Adrenal gland (tissue), 19 donors: ENCODE measurements at places on chromosomes 6 and 20.

- no peak for DNase-seq
Measured at GRCh38 chr6:145367149-145367548, 368.2 kb downstream of the EPM2A start.

DNA sequence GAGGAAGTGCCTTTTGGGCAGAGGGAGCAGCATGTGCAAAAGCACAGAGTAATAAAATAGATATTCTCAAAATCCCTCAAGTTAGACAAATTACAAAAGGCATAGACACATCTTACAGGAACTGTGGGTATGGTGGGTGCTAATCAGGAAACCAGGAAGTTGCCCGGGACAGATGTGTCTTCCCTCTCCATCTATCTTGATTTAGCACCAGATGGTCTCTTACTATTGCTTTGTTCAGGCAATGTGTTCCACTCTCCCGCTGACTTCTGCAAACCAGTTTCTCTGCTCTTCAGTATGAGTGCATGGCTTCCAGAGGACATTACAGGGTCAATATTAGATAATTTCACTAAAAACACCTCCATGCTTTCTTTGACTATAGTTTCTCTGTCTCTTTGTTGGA is 13.2 kb downstream of the CITED2 start:
- DNase-seq, result no peak

GRCh38 chr6:97068211-97068610 is 143.7 kb downstream of the KLHL32 start:
- no peak for DNase-seq

DNA sequence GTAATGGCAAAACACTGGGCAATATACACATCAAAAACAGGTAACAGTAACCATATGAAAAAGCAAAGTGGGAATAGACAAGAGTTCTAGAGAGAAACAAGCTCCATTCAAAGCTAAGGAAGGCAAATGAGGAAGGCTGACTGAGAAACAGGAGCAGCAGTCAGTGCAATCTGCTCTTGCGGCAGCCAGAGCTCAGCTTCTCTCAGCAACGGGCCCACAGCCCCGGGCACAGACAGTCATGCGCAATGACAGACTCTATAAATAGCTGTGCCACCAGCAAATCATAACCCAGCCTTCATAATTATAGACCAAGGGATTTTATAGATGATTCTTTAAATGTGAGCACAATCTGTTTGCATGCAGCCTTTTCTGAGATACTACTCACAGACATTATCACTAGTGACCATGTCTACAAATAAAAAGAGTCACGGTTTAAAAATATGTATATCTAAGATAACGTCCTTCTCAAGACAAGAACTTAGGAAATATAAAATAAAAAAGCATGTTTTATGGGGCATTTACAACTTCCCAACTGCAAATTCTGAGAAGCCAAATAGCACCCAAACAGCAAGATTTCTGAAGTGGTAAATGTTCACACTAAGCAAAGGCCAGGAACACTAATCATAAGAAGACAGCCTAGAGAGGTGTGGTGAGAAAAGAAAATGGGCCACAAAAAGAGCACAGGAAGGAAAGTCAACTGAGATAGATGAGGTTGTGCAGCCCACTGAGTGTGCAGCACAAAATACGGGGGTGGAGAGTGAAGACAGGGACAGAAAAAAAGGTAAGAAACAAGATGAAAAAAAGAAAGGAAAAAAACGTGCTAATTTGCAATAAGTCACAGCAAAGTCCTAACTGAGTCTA is 39.9 kb upstream of the BEND6 start:
- no peak for DNase-seq

DNA sequence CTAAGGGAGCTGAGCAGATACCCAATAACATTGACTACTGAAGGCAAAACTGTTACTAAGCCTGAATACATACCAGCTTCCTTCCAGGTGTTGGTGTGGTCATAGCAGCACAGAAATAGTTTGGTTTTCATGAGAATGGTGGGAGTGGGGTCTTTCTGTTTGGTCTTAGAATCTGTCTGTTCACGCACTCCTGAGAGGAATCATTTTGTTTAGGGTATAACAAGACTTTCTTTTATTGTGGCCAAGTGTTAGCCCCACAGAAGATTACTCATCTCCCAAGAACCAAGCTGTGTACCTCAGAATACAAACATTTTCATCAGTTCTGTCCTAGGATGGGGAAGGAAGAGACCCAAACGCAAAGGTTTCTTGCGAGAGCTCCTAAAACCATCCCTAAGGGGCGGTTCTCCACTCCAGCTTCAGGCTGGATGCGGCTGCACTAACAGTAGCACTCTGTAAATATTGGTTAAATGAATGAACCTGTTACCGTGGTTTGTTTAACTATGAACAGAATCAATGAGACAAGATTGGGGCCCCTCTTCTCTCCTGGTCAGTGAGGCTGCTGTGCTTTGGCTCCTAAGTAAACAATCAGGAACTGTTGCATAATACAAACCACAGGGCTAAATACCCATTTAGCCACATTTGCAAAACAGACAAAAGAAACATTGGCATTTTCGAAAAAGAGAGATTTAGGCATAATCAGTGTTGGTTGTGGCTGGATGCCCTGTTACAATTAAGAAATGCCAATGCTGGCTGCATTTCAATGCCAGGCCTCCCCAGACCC is 44.9 kb downstream of the SNAP25 start:
- no peak for DNase-seq

DNA sequence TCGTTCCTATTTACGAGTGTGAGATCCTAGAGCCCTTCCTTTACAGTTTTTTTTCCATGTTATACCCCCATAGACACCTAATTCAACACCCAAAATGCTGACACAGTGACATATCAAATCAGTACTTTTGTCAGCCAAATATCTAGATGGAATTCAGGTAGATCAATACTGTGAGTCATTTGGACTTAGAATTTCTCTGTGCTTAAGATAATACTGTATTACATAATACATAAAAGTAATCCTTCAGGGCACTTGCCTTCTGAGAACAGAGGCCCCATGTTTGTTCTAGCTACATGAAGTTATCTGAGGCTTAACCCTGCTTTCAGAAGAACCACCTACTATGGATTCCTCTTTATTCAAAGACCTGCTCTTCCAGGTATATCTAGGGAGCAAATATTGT is 623.1 kb downstream of the PHF3 start:
- no peak for DNase-seq

DNA sequence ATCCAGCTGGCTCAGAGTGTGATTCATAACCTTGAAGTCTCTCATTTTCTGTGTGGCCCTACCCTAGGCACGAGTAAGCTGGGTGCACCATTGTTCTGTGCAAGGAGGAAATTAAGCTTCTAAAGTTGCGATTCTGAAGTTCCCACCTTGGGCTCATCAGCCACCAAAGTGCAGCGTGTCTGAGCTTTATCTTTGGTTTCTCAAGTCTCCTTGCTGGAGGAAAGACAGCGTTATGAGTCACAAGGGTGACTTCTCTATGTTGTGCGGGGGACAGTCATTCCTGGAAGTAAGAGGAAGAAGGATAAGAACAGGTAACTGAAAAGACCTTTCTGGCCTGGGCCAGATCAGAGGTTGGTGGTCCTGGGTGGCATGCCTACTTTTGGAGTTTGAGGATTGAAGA is 16.8 kb downstream of the MRAP2 start:
- DNase-seq, result no peak

GRCh38 chr20:46021361-46022359 is 7.4 kb upstream of the SLC12A5 start:
- DNase-seq, result peak; percentile 85

DNA sequence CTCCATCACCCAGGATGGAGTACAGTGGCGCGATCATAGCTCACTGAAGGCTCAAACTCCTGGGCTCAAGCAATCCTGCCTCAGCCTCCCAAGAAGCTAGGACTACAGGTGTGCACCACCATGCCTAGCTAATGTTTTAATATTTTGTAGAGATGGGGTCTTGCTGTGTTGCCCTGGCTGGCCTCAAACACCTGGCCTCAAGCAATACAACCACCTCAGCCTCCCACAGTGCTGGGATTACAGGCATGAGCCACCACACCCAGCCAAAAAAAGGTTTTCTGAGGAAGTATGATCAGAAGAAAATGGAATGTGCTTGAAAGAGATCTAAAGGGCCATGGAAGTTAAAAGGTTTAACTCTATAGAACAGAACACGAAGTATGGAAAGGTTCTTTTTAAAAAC is 8.7 kb downstream of the RBBP9 start:
- DNase-seq, result no peak

GRCh38 chr6:27791182-27791943 is 120.8 kb downstream of the OR2B2 start:
- DNase-seq, result peak; percentile 83

GRCh38 chr6:108134213-108134970 is 31.4 kb upstream of the NR2E1 start:
- DNase-seq, result no peak

- peak; percentile 78 for DNase-seq
Measured at GRCh38 chr6:83708970-83709747, at the start of gene SNAP91. Gene SNAP91, minus strand, starts transcription at chr6:83709101. Its CDS starts 1,174 bp downstream, at chr6:83707927.

GRCh38 chr20:30284281-30284905 is 973.1 kb upstream of the DEFB115 start:
- no peak for DNase-seq

DNA sequence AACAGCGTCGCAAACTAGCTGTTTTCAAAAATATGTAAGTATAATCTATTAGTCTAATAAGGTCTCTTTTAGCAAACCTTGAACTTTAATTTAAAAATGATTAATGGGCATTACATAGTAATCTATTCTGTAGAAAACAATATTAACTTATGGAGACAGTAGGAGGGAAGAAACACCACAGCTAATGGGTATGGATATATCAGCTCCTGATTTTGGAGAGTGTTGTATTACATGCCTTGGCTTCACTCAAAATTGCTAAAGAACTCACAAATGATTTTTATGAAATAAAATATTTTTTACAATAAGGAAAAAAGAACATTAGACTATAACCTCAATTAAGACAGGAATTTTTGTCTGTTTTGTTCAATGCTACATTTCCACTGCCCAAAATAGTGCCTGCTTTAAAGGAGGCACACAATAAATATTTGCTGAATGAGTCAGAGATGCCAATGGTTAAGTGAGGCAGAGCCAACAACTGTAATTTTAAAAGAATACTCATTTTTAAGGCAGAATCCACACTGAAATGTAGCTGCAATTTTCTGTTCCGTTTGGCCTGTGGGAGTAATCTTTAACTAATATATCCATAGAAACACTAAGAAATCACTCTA is 15.7 kb downstream of the ATG5 start:
- DNase-seq, result no peak

DNA sequence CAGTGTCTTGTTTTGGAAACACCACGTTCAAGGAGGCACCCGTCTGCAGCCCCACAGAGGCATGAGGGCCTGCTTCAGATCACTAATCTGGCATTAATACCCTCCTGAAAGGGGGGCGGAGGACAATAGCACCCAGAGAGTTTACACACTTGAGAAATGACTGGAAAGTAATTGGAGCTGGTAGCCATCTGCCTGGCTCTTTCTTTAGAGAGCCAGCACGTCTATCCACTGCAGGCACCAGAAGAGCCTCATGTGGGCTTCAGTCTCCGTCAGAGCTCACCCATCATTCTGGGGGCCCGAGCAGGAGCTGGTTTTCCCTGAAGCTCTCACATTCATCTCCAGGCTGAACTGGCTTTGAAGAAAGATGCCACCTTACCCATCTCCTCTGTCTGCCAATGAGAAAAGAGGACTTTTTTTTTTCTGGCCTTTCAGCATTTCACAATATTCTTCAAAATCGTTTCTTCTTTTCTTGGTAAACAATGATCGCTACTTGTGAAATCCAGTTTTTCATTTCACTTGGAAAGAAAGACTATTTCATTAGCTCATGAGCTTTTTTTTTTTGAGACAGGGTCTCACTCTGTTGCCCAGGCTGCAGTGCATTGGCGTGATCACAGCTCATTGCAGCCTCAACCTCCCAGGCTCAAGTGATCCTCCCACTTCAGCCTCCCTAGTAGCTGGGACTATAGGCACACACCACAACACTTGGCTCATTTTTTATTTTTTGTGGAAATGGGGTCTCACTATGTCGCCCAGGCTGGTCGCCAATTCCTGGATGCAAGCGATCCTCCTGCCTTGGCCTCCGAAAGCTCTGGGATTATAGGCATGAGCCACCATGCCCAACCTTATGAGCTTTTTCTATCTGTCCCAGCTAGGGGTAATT is 124.7 kb upstream of the ZNF217 start:
- DNase-seq, result no peak

DNA sequence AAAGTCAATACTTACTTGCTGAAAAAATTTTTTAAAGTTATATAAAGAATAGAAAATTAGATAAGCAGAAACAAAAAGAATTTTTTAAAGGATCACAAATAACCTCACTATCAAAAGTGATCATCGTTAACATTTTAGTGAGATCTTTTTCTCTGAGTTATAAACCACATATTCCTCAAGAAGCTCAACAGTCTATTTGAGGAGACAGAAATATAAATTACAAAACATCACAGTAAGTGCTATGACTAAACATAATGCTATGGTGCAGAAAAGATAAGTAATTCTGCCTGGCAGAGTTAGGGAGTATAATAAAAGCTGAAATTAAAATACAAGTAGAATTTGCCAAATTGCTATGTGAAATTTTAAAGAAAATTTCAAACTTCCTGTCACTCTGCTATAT is 226.7 kb downstream of the LMBRD1 start:
- DNase-seq, result no peak

DNA sequence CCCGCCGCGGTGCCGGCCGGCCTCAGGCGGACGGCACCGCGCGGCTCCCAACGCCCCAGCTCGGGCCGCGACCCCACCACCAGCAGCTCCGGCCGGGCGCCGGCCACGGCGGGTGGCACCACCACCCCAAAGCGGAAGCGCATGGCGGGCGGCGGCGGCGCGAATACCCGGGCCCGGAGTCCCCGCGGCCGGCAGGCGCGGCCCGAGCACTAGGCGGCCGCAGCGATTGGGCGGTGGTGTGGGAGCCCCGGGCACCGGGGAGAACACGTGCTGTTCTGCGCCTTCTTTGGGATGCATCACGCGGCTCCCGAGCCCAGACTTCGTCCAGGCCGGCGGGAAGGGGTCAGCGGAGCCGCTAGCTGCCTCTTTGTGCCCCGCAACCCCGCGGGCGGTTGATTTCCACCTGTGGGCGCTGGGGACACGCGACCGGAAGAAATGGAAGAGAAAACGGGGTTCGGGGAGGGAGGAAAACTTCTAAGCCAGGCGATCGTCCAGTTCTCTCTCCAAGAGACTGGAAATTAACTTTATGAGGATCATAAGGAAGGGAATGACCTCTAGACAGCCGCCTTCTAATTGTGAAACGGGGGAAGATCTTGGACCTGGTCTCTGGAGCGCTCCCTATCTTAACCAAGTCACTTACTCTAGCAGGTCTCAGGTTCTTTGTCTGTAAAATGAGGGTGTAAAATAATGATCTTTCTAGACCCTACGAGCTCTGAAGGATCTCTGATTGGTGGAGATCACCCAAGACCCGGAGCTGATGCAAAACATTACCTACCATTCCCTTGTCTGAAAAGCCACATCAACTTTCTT is at the start of gene EPM2A:
Gene EPM2A, minus strand, starts transcription at position 165 of the 810 bp plus-strand sequence. Its CDS starts 22 bp downstream, at position 143.
- DNase-seq, result peak; percentile 91
